Stimulated activated CD4-positive, alpha-beta T cell treated with anti-CD3 and anti-CD28 coated beads, Interleukin-12 subunit alpha, Interleukin-12 subunit beta, amount 100 ng/mL, for 4 hours (primary cell): ENCODE measurements at places on chromosomes 16 and 17.

- no peak for DNase-seq
Observed at GRCh38 chr17:28124962-28125361, 82.5 kb downstream of the NLK start.

GRCh38 chr17:73478768-73479424 is 165.3 kb downstream of the SDK2 start:
- DNase-seq, result no peak

DNA sequence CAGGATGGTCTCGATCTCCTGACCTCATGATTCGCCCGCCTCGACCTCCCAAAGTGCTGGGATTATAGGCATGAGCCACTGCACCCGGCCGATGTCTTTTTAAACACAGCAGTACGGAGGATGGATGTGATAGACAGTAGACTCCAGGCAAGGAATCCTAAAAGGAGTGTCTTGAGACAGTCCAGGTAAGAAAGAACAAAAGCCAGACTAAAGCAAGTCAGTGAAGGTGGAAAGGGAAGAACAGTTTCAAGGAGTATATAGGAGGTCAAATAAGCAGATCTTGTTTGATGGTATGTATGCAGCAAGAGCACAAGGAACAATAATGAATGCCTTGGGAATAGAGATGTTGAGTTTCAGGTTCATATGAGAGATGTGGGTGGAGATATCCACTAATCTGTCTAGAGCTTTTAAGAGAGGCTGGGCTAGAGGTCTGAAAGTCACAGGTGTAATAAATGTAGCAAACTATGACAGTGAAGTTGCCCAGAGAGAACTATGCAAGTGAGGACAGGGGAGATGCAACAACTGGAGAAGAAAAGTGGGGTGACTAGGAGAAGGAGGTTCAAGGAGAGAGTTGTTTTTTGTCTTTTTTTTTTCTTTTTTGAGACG is 4.5 kb downstream of the TUBD1 start:
- no peak for DNase-seq

DNA sequence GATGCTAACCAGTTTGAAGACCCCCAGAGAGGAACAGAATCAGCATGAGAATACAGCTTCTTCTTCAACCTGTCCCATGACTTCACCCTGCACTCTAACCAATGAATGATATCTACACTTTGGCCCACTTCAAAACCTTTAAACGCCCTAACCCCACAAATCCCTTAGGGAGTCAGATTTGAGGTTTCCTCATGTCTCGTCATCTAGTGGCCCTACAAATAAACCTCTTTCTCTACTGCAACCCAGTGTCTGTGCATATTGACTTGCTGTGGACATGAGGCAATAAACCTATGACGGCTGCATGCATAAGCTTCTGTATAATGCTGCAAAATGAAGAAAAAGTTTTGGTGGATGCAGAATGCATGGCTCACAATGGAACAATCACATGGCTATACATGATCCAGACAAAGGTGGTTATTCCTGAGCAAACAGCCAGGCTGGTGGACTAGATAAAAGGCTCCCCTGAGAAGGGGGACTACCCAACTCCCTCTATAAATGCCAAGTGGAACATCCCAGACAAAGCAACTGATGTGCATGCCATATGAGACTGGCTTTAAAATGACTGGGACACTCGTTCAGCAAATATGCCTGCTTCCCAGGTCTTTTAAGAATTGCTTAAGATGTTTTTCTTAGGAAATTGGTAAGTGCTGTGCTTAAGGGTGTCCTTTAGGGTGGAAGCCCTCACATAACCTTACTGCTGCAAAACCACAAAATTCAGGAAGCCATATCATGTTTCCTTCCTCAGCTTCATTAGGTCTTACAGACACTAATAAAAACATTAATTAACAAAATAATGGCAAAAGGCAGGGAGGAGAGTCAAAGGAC is 12.2 kb downstream of the N4BP1 start:
- no peak for DNase-seq

DNA sequence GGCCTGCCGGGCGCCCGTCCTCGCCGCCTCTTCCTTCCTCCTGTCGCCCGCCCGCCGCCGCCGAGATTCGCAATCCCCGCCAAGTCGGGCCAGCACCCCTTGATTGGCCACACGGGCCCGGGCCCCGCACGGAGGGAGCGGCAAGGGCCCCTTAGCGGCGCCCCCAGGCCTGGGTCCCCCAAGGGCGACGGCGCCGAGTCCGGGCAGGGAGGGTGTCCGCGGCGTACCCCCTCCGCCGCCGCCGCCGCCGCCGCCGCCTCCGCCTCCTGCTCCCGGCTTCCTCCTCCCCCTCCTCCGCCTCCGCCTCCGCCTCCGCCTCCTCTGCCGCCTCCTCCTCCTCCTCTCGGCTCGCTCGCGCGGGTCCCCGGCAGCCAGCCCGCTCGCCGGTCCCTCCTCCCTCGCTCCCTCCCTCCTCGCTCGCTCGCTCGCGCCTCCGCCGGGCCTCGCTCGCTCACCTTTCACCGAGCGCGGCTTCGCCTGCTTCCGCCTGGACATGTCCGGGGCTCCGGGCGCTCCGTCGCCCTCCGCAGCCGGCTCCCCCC is 561 bp downstream of the ZNF423 start:
- peak; percentile 39 for DNase-seq

GRCh38 chr17:80847496-80848230 is 144.0 kb upstream of the CHMP6 start:
- DNase-seq, result peak; percentile 63

- DNase-seq, result no peak
Observed at GRCh38 chr17:28364665-28365363, at the start of gene SEBOX. Gene SEBOX, minus strand, starts transcription at chr17:28365199. Its CDS starts 48 bp downstream, at chr17:28365151.

DNA sequence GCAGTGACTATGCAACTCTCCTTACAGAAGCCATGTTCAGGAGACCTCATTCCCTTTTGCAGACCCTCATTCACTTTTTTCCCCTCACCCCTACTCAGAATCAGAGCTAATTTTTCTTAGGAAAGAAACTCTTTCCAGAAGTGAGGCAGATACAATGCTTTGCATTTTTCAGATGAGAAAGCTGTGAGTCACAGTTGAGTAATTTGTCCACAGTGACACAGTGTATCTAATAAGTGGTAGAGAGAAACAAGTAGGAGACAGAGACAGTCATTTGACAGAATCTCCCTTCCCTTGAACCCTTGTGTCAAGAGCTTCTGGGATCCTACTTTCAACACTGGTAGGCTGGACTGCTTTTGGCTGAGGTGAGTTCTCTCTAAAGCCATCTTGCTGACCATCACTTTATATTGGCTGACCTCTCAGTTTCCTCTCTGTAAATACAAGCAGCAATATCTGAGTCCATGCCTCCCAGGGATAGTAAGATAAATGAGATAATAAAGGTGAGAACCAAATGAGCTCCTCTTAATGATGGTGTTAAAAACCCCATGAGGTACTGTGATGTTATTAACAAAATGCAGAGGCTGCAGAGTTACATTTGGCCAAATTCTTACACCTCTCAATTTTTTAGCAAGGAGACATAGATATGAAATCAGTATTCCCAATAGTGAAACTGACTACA is 130.8 kb downstream of the CA10 start:
- DNase-seq, result no peak

DNA sequence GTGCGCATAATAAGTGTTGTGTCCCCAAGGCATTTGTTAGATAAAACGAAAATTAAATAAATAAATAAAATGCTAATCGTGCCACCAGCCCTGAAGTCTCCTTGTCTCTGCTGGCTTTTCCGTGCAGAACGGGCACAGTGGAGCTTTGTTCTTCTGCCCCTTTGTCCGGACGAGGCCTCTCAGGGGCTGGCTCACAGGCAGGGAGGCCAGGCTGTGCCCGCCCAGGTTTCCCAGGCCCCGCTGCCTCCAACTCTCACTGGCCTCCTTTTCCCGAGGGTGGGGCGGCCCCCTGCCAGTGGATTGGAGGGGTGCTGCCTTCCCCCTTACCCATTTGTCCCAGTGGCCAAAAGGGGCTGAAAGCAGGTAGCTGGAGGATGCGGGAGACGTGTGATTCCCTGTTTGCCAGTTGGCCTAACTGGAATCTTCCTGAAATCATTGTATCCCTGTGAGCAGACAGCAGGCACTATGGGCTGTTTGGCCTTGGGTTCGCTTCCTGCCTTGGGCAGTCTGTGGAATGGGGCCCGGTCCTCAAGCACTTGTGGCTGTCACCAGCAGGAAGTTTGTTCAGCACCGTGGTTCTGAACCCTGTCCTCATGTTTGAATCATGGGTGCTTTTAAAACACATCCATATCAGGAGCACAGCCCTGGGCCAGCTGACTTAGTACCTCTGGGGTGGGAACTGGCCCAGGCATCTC is 64.4 kb downstream of the KSR1 start:
- DNase-seq, result no peak

- DNase-seq, result no peak
Observed at GRCh38 chr17:31787857-31788570, 71.0 kb downstream of the COPRS start.

DNA sequence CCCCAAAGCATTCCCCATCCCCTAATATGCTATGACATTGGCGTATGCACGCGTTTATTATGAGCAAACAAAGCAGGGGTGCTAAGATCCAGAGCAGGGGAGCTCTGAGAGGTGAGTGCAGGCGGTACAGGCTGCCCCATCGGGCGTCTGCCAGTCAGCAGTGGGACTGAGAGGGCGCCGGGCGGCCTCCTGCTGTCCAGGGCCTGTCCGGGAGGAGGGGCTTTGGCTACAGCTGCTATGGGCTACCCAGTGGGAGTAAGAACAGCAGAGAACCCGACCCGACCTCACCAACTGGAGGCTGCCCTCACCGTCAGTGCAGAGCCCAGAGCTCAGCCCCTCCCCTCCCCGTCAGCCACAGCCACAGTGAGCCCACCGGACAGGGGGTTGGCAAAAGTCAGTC is 18.5 kb upstream of the AATK start:
- no peak for DNase-seq

DNA sequence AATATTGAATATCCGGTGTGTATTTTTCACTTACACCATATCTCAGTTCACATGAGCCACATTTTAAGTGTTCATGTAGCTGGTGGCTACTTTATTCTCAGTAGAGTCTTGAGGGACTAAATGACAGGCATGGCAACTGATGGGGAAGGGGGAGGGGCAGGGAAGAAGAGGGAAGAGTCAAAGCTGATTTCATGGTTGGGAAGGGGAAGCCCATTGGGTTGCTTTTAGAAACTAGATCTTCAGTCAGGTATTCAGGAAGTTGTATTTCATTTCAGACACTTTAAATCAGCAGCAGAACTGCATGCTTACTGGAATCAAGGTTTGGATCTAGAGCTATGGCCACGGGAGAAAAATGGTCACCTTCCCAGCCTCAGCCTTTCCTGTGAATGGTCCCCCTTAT is 2.9 kb upstream of the WIPI1 start:
- no peak for DNase-seq

GRCh38 chr16:75433732-75434413 is 570 bp upstream of the CFDP1 start:
- no peak for DNase-seq

DNA sequence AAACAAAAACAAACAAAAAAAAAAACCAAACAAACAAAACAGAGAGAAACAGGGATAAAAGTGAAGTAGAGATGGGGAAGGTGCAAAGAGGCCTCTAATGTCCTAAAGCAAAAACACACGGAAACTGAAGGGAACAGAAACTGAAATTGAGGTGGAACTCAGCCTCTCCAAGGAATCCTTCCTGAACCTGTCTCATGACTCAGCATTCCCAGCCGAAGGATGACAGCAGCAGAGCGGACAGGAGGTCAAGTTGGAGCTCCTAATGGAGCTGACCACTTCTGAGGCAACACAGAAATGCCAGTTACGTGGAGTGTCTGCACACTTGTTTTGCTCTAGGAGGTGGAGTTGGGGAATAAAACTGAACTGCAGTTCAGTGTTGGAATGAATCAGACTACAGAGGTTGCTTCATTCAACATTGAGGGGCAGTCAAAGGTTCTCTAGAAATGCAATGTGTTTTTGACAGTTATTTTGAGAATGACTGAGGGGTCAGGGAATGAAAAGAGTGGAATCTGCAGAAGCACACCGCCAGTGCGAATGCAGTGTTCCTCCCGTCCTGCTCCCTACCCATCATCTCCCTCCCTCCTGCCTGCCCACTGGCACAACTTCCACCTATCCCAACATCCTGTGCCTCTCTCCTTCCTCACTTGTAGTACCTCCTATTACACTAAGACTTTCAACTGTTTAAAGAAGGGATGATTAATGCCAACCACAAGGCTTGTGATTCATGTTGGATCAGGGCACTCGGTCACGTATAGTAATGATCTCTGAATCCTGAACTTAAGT is 6.3 kb downstream of the UBE2O start:
- no peak for DNase-seq

DNA sequence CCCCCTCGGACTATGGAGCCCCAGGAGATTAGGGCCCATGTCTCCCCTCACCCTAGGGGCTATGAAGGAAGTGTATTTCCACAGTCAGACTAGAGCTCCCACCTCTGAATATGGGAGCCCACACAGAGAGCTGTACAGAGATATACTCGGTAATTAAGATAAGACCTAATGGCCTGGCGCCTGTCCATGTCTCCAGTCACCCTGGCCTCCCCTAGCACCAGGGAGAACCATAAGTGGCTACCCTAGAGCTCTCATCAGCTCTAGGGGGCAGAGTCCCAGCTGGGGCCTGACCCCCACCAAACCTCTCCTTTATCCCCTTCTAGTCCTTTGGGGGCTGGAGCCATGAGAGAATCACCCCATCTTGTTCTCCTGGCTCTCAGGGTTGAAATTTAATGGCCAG is 2.4 kb downstream of the TMEM101 start:
- no peak for DNase-seq
